Renal cortical epithelial cell (primary cell): ENCODE measurements at places on chromosomes 2 and 18.

- DNase-seq = peak; percentile 85
These were observed 61.6 kb downstream of the MFSD6 start for GRCh38 chr2:190469771-190470170.

DNA sequence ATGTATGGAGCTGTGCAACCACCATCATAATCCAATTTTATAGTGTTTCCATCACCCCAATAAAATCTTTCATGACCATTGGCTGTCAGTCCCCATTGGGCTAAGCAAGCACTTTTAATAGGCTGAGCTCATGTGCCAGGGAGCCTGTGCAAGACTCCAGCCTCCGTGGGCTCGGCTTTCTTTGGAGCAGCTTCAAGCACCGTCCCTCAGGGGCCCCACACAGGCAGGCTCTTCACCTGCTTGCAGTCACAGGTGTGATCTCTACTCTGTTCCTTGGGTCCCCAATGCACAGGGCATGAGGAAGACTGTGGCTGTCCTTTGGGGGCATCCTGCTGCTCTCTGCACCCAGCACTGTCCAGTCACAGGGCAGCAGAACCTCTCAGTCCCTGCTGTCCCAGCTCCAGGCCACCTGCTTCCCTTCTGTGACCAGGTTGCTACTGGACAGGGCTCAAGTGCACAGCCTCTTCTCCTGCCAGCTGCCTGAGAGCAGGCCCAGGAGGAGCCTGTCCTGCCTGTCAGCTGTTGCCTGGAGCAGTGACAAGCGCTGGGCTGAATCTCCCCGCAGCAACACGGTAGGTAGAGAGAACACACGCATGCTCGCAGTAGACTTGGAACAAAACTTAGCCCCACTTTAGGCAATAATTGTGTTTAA lies 40.7 kb upstream of the TMEM131 start:
- DNase-seq = no peak

GRCh38 chr2:9032536-9033255 lies 29.2 kb upstream of the MBOAT2 start:
- no peak for DNase-seq

DNA sequence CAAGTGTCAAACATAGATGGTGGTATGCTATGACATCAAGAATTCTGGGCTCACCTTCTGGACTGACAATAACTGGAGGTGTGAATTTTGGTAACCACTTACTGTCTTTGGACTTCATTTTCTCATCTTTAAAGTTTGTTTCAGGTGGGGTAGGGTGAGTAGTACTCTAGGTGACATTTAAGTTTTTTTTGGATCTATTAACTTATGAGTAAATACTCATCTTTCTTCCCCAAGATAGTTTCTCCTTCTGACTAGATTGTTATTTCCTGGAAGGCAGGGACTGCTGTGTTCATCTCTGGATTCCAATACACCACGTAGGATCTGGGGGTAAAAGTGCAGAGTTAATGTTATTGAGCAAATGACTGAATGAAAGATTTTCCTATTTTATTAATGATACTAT lies 55.9 kb downstream of the ICOS start:
- DNase-seq = no peak

DNA sequence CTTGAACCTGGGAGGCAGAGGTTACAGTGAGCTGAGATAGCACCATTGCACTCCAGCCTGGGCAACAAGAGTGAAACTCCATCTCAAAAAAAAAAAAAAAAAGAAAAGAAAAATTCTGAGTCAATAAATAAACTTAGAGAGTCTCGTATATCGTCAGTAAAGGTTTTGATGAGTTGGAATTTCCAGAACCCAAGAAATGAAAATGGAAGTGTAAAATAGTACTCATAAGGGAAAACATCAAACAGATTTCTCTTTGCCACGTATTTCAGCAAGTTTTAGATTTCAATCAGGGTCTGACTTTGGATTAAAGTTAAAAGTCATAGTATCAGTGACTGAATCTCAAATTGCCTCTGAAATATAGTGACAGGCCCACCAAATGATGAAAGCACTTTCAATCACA lies 71.4 kb upstream of the SPOPL start:
- no peak for DNase-seq
